B cell (primary cell): ENCODE measurements at places on chromosomes 7 and 10. TPM values are rescaled to one million over a fixed set of nuclear protein-coding genes. Genes with fewer than 3 reads are reported as not detected.

IQUB gene
- 0.12 and 0.27 TPM in 2 replicates for total RNA-seq

PPP1R9A gene
- 2.6 and 4.8 TPM in 2 replicates for total RNA-seq

TMEM176A gene
- not detected in 2 replicates for total RNA-seq

- H3K27me3 ChIP-seq: peaks cover 14% of the 10 kb centered on the region
- H3K4me1 ChIP-seq: peaks cover 12% of the 10 kb centered on the region
- no peak overlapping the region for H3K4me3 ChIP-seq
- no peaks in the 10 kb centered on the region for H3K36me3 ChIP-seq
- no peak overlapping the region for H3K27ac ChIP-seq
Measured at GRCh38 chr7:128887169-128888038, 23.1 kb downstream of the KCP start.

- H3K36me3 ChIP-seq: no peaks in the 10 kb centered on the region
- H3K4me1 ChIP-seq: no peaks in the 10 kb centered on the region
- no peak overlapping the region for H3K4me3 ChIP-seq
- no peaks in the 10 kb centered on the region for H3K27me3 ChIP-seq
- H3K27ac ChIP-seq: no peak overlapping the region
Measured at GRCh38 chr10:126353666-126354065, 34.6 kb downstream of the ADAM12 start.

DNA sequence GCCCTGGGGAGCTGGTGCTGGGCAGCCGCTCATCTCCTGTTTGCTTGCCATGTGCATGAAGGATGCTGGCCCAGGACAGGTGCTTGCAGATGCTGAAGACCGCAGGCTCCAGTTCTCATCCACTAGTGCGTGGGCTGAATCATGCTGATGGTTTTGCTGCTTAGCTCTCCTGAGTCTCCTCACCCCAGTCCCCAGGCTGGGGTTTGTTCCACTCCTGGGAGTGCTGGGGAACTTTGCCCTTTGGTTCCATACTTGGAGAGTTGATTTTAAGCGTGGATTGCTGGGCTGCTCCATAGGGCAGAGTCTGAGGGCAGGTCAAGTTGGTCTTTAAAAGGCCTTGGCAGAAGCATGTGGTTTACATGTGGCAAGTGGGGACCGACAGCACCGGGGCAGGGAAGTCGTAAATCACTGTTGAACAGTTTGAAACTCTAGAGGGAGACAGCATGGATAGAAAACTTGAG is 9.1 kb downstream of the DYNC2I1 start:
- no peak for DNase-seq
- H3K4me1 ChIP-seq: peaks cover 9% of the 10 kb centered on the region
- H3K36me3 ChIP-seq: no peaks in the 10 kb centered on the region
- H3K27ac ChIP-seq: no peak overlapping the region
- no peaks in the 10 kb centered on the region for H3K27me3 ChIP-seq
- no peak overlapping the region for H3K4me3 ChIP-seq

- H3K4me1 ChIP-seq: no peaks in the 10 kb centered on the region
- H3K4me3 ChIP-seq: no peak overlapping the region
- DNase-seq: no peak
- no peaks in the 10 kb centered on the region for H3K27me3 ChIP-seq
- no peak overlapping the region for H3K27ac ChIP-seq
Measured at GRCh38 chr10:76463111-76463510, 1031.7 kb downstream of the LRMDA start.

DNA sequence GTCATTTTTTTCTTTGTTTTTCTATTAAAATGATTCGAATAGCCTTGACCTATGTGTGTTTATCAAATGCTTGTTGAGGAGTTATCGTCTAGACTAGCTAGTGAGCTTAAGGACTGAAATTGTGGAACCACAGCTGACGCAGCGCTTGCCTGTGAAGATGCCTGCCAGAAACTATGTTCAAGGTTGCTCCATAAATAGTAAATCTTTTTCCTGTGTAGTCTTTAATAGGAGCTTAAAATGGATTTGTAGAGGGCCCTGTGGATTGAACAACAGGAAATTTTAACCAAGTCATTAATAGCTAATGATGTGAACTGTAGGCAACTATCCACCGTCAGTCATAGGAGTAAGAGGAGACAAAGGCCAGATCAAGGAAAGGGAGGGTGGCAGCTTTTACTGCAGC is 145.1 kb downstream of the GNAI1 start:
- H3K27ac ChIP-seq: no peak overlapping the region
- H3K36me3 ChIP-seq: no peaks in the 10 kb centered on the region
- DNase-seq: no peak
- H3K4me3 ChIP-seq: no peak overlapping the region
- H3K4me1 ChIP-seq: no peaks in the 10 kb centered on the region

DNA sequence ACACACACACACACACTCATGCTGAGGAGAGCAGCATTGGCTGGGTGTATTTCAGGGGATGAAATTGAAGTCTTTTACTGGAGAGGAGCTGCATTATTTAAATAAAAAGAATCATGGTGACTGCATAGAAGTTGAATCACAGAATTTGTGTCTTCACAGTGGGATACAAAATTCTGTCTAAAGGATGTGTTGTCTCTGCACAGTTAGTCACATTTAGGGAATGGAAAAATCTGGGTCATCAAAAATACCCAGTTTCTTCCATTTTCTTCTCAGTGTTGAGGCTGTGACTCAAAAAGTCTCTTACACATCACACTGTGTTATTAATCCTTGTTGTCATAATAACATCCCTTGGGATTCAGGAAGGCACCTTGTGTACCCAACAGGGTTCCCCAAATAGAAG is 10.9 kb downstream of the PAPSS2 start:
- H3K27me3 ChIP-seq: no peaks in the 10 kb centered on the region
- no peak overlapping the region for H3K27ac ChIP-seq
- no peaks in the 10 kb centered on the region for H3K4me1 ChIP-seq
- no peaks in the 10 kb centered on the region for H3K36me3 ChIP-seq
- no peak overlapping the region for H3K4me3 ChIP-seq
- no peak for DNase-seq

GRCh38 chr7:130435311-130435854 is 5.4 kb downstream of the CEP41 start:
- H3K27ac ChIP-seq: no peak overlapping the region
- no peaks in the 10 kb centered on the region for H3K36me3 ChIP-seq
- DNase-seq: no peak
- no peaks in the 10 kb centered on the region for H3K4me1 ChIP-seq

GRCh38 chr10:90917238-90917967 is 3.5 kb downstream of the ANKRD1 start:
- no peak overlapping the region for H3K4me3 ChIP-seq
- no peaks in the 10 kb centered on the region for H3K36me3 ChIP-seq
- H3K4me1 ChIP-seq: peaks cover 3% of the 10 kb centered on the region
- H3K27me3 ChIP-seq: no peaks in the 10 kb centered on the region

DNA sequence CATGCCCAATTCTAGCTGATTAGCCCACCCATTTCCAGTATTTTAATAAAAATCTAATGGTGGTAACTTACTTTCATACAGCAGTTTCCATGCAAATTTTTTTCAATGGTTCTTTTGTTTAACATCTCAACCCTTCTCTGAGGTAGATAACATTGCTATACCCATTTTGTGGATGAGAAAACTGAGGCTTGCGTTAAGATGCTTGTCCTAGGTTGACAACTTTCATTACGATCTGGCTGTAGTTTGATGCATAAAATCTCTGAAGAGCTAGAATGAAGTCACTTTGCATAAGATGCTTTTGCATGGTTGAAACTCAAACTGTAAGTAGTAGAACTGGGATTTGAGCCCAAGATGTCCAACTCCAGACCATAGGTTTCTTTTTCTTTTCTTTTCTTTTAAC is 309.5 kb upstream of the PODXL start:
- no peaks in the 10 kb centered on the region for H3K4me1 ChIP-seq
- H3K36me3 ChIP-seq: no peaks in the 10 kb centered on the region
- DNase-seq: no peak
- no peak overlapping the region for H3K4me3 ChIP-seq
- H3K27me3 ChIP-seq: no peaks in the 10 kb centered on the region

DNA sequence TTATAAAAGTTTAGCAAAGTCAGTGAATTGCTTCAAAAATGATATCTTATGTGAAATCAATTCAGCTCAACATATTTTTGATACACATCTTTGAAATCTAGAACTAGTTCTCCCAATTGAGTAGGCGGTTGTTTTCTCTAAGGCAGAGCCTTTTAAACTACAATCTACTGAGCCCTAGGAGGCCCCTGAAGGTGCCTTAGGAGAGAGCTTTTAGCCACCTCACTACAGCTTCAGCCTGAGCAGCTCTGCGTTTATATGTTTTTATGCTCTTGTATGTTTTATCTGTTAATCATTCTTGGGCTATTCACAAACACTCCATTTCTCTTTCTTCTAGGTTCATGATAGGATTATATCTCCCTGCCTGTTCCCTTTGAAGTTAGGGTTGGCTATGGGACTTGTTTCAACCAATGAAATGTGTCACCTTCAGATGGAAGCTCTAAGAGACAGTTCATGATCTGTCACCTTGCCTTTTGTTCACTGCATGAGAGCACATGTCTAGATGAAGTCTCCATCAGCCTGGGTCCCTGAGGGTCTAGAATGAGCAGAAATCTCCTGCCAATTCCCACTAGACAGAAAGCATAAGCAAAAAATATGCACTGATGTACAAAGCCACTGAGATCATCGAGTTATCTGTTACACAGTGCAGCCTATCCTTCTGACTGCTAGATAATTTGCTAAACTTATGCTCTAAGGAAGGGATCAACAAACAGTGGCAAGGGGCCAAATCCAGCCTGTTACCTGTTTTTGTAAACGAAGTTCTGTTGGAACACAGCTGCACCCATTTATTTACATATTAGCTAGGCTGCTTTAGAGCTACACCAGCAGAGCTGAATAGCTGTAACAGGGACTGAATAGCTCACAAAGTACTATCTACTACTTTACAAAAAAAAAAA is 128.5 kb upstream of the CDK1 start:
- DNase-seq: no peak
- H3K4me3 ChIP-seq: no peak overlapping the region
- peaks cover 6% of the 10 kb centered on the region for H3K4me1 ChIP-seq
- H3K36me3 ChIP-seq: no peaks in the 10 kb centered on the region

GRCh38 chr7:25759748-25760147 is 392.2 kb upstream of the NFE2L3 start:
- H3K36me3 ChIP-seq: no peaks in the 10 kb centered on the region
- no peaks in the 10 kb centered on the region for H3K4me1 ChIP-seq
- no peak overlapping the region for H3K27ac ChIP-seq
- no peak for DNase-seq

DNA sequence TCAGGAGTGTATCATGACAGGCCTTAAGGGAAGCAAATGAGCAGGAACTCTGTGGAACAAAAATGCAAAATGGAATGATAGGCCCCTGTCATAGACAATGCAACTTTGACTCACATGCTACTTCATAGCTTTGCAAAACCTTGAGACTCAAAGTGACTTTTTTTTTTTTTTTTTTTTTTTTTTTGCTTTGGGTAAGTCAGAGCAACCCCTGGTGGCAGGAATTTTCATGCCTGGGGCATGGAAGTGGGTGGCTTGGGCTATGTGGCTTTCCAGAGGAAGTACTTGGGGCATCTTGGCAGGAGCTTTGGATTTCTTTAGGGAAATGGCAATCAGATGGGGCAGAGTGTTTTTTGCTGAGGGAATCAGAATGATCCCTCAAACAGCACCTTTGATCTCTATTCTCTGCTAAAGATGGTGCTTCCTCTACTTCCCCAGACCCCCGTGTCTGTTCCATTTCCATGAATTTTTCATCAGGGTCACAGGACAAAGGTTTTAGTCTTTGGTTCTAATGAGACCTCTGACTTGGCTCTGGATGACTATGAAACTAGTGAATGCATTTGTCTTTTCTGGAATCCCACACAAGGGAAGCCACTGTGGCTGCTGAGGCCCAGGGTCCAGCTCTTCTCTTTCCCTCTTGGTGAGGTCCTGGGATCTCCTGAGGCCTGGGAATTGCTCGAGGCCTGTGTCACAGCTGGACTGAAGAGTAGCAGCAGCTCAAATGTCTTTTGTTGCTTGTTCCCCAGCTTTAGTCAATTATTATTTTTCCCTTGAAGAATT is 62.8 kb downstream of the TACC2 start:
- H3K27ac ChIP-seq: no peak overlapping the region
- H3K4me1 ChIP-seq: no peaks in the 10 kb centered on the region
- no peak for DNase-seq
- H3K4me3 ChIP-seq: no peak overlapping the region
- H3K36me3 ChIP-seq: no peaks in the 10 kb centered on the region

GRCh38 chr10:85946713-85947326 is 419.8 kb downstream of the GRID1 start:
- H3K4me1 ChIP-seq: peaks cover 15% of the 10 kb centered on the region
- H3K27ac ChIP-seq: no peak overlapping the region
- peak overlapping the region; percentile 52 for H3K4me3 ChIP-seq
- no peaks in the 10 kb centered on the region for H3K27me3 ChIP-seq
- H3K36me3 ChIP-seq: no peaks in the 10 kb centered on the region

GRCh38 chr10:29407280-29407858 is 118.5 kb downstream of the LYZL1 start:
- no peaks in the 10 kb centered on the region for H3K27me3 ChIP-seq
- no peak for DNase-seq
- no peak overlapping the region for H3K27ac ChIP-seq
- H3K4me3 ChIP-seq: no peak overlapping the region
- peaks cover 5% of the 10 kb centered on the region for H3K4me1 ChIP-seq
- no peaks in the 10 kb centered on the region for H3K36me3 ChIP-seq

GRCh38 chr10:45265996-45266395 is 49.4 kb downstream of the OR13A1 start:
- peaks cover 3% of the 10 kb centered on the region for H3K27me3 ChIP-seq
- no peak overlapping the region for H3K27ac ChIP-seq
- H3K4me1 ChIP-seq: no peaks in the 10 kb centered on the region
- H3K4me3 ChIP-seq: no peak overlapping the region
- no peaks in the 10 kb centered on the region for H3K36me3 ChIP-seq
